Ecto neural progenitor cell (in vitro differentiated cells): ENCODE measurements at places on chromosomes 2 and 18.

DNA sequence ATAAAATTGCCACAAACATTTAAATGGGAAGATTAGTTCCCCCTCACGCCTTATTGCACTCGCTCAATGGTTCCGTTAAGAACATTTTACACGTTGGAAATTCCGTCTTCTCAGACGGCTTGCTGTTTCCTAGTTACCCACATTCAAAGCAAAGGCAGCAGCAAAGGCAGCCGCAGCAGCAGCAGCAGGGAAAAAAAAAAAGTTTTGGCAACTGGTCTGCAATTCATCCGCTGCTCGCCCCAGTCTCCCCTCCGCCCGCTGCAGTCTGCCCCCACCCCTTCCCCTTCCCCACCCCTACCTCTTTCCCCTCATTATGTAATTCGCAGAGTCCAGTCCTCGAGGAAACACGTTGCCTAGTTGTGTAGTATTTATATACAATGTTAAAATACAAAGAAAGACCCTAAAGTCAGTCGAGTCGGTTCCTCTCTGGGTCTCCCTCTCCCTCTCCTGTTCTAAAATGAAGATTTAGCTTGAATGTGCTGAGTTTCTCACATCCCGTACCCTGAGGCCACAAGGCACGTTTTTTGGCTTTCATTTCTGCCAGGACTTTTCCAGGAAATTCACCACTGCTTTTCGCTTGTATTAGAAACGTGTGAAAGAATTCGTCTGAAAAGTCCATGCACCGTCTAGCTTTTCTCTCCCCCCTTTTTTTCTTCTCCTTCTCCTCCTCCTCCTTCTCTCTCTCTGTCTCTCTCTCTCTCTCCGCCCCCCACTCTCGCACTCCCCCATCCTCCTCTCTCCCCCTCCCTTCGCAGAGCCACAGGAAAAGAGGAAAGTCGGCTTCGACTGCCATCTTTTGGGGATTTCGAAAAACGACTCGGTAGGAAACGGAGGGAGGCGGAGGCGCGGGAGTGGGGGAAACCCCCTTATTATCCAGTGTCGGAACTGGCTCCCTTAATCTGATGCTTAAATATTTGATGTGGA, 140.0 kb downstream of the MEIS1 start:
- peak; percentile 82 for DNase-seq

- no peak for DNase-seq
Measured at GRCh38 chr18:10057894-10058791, 144.3 kb downstream of the VAPA start.

DNA sequence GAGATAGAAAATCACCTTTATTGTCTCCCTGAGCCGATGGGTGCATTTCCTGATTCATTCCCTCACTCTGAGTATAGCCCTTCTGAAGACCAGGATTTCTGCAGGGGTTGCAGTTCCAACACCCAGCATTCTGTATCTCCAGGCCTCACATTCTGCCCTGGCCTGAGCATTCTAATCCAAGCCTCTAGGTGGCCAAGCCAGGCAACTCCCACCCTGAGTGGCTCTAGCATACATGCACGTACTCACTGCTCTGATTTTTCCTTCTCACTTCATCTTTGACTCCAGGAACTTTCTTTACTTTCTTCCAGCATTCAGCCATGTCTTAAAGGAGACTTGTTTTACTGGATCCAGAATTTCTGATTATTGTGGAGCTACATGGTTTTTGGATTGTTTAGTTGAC, 100.7 kb upstream of the STK39 start:
- DNase-seq, result peak; percentile 62

GRCh38 chr2:104944495-104944894, 90.6 kb downstream of the POU3F3 start:
- no peak for DNase-seq

DNA sequence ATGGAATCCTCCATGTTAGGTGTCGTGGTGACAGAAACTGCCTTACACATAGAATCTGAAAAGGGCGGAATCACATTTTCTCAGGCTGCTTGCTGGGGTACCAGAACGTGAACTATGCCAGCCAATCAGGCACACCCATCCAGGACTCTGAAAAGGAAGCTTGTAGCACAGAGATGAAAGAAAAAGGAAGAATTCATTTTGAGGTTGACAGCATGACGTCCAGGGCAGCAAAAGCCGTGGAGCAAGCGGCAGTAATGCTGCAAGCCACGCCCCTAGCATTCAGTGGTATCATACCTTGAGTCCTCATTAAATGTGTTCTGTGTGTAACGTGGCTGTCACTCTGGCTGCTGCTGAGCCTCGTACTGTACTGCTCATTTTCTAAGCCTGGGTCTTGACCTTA, 304.0 kb downstream of the DYSF start:
- DNase-seq, result no peak

GRCh38 chr2:62774555-62775366, 69.2 kb downstream of the EHBP1 start:
- DNase-seq, result no peak

GRCh38 chr2:227597998-227598397, 695 bp upstream of the SCYGR2 start:
- no peak for DNase-seq

GRCh38 chr2:217185265-217185995, 325.6 kb upstream of the TNP1 start:
- DNase-seq, result no peak

GRCh38 chr18:70981400-70982140, 692.7 kb downstream of the SOCS6 start:
- no peak for DNase-seq

GRCh38 chr2:27804146-27804545, 32.6 kb downstream of the MRPL33 start:
- no peak for DNase-seq

- no peak for DNase-seq
Measured at GRCh38 chr2:18682681-18683080, 93.3 kb upstream of the NT5C1B start.

- DNase-seq, result no peak
Measured at GRCh38 chr2:124580263-124580662, 555.2 kb downstream of the CNTNAP5 start.

DNA sequence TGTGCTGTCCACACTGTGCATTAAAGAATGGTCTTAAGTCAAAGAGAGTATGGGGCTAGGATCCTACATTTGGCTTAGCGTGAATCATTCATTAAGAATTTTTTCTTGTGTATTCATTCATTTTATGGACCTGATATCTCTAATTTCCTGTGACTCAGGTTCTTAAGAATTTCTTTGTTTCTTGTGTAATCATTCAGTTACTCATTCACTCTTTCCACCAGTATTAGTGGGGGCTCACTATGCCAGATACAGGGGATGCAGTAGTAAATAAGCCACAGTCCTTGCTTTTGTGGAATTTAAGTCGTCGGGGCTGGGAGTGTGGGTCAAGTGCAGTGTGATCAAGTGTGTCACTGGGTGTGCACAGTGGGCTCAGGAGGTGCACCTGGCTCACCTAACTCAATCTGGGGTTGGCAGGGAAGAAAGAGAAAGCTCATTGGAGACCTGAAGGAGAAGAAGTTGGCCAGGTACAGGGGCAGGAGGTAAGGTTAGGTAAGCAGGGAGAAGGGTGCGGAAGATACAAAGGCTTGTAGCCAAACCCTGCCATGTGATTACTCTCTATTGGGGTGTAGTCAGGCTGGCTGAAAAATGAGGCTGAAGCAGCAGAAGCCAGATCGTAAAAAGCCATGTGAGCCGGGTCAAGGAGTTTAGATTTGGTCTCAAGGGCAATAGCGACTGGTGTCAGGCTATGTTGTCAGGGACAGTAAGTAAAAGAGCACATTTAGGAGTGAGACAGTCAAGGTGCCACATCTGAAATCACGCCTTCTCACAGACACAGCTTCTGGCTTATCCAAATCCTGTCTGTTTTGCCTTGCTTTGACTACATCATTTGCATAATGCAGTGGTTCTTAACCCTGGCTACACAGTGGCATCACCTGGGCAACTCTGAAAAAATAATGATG, 67.2 kb downstream of the KCTD1 start:
- no peak for DNase-seq

- DNase-seq, result no peak
Measured at GRCh38 chr2:225566798-225567197, 167.3 kb downstream of the NYAP2 start.

GRCh38 chr2:37891846-37892435, 33.1 kb upstream of the RMDN2 start:
- DNase-seq, result no peak

DNA sequence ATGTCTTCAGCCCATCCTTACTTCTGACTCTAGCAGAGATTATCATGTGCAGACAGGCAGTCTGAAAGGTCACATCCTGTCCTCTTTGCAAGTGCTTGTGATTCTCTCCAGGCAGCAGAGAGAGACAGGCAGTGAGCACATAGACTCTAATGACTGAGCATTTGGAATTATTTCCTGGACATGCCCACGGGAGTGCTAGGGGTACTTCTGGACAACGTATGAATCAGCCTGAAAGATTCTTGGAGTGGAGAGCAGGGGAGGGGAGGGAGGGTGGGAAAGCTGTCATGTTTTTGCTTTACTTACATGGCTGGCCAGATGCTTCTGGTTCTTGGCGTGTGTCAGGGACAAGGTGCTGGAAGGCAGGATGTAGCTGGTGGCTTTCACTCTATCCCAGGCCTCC, 150.6 kb downstream of the RIF1 start:
- DNase-seq, result no peak

GRCh38 chr18:2442726-2443275, 128.5 kb downstream of the METTL4 start:
- DNase-seq, result no peak

- no peak for DNase-seq
Measured at GRCh38 chr2:98454500-98455235, 10.0 kb downstream of the INPP4A start.

DNA sequence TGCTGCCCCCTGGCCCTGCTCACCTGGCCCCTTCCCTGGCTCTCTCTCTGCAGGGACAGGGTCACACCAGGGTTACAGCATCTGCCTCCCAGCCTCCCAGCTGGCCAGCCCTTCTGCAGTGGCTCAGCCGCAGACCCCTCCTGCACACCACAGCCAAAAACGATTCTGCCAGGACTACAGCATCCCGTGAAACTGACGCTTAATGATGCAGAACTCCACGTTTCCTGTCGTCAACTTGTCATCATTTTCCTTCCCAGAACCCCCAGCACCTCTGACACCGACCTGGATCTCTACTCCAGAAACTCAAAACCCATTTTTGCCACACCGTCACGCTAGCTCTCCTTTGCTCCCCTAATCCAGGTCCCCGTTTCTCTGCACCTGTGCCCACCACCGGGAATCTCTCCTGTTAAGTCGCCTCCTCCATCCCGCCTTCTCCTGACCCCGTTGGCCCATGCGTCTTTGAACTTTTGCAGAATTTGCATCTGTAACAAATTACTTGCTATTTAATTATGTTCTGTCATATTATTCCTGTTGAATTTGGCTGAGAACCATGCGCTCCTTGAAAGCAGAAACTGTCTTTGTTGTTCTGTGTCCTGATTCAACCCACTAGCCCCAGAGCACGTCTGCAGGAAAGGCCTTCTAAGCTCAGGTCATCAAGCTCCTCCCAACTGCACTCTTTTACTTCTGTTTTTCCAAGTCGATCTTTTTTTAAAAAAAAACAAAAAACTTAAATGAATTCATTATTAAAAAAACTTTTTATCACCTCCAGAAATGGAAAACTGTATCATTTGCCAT, 173.2 kb upstream of the COPS8 start:
- no peak for DNase-seq

DNA sequence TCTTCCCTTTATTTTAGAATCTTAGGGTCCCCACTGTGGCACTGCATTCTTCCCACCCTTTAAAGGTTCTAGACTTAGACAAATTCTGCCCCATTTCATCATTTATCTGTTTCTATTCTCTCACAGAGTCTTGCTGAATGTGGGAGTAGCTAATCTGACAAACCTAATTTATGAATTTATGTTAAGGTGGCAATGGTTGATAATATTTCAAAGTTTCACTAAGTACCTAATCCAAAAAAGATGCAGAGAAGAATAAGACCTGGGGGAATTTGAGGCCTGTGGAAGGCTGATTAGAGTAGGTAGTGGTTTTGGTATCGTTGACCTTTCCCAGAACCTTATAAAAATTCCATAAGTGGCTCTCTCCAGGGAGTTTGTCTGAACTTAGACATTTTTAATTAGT, 18.0 kb downstream of the KCNE4 start:
- no peak for DNase-seq

GRCh38 chr2:232924433-232924832, 54.4 kb downstream of the SNORC start:
- DNase-seq, result no peak

- no peak for DNase-seq
Measured at GRCh38 chr2:234308813-234309195, 188.1 kb downstream of the ARL4C start.

- DNase-seq, result no peak
Measured at GRCh38 chr18:63192126-63192884, 127.3 kb downstream of the BCL2 start.

- no peak for DNase-seq
Measured at GRCh38 chr2:143504397-143504796, 375.2 kb downstream of the ARHGAP15 start.

DNA sequence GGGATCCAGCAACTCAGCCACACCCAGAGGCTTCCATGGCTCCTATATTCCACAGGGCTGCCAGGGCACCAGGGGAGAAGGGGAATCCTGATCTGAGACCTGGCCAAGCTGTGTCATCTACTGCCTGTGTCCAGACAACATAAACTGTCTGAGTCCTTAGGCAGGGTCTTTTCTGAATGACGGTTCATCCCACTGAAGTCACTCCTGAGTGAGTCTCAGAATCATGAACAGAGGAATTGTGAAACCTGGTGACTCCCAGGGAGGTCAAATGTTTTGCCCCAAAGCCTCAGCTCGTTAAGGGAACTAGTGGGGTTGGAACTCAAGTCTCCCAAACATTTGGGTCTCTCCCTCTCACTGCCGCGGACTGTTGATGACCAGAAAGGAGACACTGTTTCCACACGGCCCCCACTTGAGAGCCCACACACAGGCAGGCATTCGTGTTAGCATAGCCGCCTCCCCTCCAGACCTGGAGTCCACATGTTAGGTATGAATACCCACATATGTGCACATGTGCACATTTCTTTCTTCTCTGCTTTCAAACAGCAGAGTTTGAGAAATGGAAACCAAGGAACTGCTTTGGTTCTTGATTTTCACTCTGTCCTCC, 125.0 kb upstream of the MSH6 start:
- no peak for DNase-seq

DNA sequence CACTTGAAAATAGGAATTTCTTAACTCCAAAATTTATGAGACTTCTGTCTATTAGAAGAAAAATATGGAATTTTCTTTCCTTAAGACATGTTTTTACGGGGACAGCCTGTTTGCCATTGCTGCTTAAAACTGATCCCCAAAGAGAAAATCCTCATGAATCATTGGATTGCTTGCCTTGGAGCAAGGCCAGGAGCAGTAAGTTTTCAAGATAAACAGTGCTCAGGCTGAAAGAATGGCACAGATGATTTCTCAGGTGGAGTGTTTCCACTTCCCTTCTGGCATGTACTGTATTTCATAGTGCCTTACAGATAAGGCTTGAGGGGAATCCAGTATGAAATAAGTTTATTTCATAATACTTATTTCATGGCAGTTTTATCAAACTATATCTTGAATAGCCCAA, 74.3 kb upstream of the MMADHC start:
- DNase-seq, result no peak

- DNase-seq, result peak; percentile 37
Measured at GRCh38 chr2:219423652-219424377, 5.6 kb downstream of the DES start.

GRCh38 chr2:212843409-212844199, 305.0 kb upstream of the ERBB4 start:
- DNase-seq, result no peak
